ENCODE measurements at places on chromosomes 6 and 20.

DNA sequence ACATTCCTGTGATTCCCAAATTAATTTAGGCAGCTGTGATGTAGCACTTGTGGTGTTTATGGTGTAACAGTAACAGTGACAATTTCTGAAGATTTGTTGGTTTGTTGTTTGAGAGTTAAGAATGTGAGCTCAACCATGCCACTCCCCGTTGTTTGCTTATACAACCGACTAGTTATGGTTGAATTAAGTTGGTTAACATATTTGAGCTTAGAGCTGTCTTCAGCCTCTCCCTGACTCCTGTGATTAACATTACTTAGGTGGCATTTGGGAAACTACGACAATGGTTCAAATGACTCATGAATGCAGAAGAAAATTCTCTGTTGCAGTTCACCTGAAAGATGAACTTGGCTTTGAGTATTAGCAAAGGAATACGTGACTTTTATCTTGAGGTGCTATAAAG, 35.9 kb upstream of the PRL start:
- DNase-seq: no peak

DNA sequence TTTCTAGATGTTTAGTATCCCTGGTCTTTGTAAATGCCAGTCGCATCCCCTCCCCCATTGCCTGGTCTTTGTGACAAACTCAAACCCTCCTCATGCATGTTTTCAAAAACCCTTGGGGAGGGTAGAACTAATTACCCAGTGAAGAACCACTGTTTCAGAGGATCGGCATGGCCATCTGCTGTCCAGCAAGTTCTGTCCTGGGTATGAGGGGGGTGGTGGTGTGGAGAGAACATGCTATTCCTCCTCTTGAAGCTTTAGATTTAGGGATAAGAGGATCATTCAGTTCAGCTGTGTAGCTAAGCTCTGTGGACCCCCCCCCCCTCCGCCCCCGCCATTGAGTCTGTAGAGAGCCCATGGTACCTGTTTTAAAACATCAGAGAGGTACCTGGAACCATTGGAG, 5.6 kb downstream of the BRPF3 start:
- DNase-seq: no peak

- DNase-seq: no peak
Measured at GRCh38 chr6:77463308-77463860, at the start of gene HTR1B. TSS of gene HTR1B (minus strand) at chr6:77463491. CDS start at chr6:77463403, 88 bp downstream.

DNA sequence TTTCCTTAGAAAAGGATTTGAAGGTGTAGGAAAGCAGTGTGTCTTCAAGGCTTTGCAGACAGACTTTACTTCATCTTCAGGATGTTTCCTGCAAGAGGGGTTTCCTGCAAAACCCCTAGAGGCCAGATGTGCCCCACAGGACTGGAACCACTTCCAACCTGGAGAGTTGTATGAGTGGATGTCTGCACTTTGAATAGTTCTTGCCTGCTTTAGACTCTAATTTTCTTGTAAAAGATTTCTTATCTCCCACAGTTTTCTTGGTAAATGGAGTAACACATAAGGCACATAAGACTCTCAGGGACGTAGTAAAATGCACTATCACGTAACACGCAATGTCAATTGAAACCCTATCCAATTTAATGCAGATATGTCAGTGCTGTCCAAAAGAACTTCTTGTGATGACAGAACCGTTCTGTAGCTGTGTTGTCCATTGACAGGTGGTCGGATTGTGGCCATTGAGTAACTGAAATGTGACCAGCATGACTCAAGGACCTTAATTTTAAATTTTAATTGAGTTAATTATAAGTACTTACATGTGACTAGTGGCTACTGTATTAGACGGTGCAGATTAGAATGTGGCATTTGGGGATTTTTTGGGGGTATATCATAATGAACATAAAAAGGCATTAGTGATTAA, 118.7 kb downstream of the JARID2 start:
- no peak for DNase-seq

DNA sequence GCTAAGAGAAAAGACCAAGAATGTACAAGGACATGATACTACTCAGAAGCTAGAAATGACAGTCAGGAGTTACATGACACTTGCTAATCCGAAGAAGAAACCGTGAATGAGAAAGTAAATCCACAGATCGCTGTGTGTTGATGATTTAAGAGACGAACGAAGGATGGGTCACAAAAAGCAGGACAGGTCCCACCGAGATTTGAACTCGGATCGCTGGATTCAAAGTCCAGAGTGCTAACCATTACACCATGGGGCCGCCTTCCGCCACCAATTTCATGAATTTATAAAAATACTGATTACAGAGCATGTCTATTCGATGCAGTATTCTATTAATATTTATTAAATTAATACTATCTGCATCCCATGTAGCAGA, 54.0 kb upstream of the BTN3A2 start:
- DNase-seq: no peak

DNA sequence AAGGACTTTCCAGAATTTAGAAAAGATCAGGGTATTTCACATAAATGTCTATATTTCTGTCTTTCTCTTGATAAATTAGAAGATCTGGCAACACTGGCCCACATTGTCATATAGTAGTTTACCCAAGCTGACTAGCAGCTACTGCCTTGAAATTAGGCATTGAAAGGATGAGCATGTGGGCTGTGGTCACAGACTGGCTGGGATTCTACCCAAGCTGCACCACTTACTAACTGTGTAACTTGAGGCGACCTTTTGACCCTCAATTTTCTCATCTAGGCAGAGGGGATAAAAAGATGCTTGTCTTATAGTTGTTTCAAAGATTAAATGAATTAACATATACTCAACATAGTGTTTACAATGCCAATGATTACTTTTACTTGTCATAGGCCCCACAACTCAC, 152.7 kb upstream of the BMP2 start:
- no peak for DNase-seq

GRCh38 chr6:29965563-29965872, 23.2 kb downstream of the HLA-A start:
- DNase-seq: no peak

- no peak for DNase-seq
Measured at GRCh38 chr6:56448046-56448445, 194.6 kb downstream of the DST start.

DNA sequence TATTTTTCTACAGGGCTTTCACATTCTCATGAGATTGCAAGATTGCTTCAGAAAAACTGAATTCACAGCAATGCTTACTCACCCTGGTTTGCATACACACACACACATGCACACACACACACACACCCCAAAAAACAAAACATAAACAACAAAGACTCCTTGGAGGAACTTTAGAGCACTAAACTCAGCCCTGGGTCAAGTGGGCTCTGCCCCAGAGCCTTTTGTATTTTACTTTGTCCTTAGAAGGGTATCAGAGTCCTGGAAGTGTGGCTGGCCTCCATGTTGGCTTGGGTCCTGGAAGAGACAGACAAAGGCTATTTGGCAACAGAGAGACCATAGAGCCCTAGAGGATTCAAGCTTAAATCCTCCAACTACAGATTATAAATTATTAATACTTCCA, 8.0 kb upstream of the CST9 start:
- no peak for DNase-seq

GRCh38 chr6:90472716-90473115, 114.2 kb downstream of the MAP3K7 start:
- DNase-seq: no peak

GRCh38 chr20:56760610-56761009, 131.5 kb downstream of the TFAP2C start:
- DNase-seq: no peak

DNA sequence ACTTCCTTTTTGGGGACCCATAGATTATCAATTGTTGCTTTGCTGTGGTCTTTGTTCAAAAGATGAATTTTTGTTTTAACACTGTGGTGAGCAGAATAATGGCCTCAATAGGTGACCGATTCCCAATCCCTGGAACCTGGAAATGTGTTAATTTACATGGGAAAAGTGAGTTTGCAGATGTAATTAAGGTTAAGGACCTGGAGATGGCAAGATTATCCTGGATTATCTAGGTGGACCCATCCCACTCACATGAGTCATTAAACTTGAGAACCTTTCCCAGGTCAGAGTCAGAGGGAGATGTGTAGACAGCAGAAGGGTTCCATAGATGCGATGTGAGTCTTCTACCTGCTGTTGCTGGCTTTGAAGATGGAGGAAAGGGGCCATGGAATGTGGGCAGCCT, 36.2 kb upstream of the HBS1L start:
- no peak for DNase-seq

- DNase-seq: no peak
Measured at GRCh38 chr6:38018755-38019165, 199.2 kb downstream of the ZFAND3 start.

DNA sequence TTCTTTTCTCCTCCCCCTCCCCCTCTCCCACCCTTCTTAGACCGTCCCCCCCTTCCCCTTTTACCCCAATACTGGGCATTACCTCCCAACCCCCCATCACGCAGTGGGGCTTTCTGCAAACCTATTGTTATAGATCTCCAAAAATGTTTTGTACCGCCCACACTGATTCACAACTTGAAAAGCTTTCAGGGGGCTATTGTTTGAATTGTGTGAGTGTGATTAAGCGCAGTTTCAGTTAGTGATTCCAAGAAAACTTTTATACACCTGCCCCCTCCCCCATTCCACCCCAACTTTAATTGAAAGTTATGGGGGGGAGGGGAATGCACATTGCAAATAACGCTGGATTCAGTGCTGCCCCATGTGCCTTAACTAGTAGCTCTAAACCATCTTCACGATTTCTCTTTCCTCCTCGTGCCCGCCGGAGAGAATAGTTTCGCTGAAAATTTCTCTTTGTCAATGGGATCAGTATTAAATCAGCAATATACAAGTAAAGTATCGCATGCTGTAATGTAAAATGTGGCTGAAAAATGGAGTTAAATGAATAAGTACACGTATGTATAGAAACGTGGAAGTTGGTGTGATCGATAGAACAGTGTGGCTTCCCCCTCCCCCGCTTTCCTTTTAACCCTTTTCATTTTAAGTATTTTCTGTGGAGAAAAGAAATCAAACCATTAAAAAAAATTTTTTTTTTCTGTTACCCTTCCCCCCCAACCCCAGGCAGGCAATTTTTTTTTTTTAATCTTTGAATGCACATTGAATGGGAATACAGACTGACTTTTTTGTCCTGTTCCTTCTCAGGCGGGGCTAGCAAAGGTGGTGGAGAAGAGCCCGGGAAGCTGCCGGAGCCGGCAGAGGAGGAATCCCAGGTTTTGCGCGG, 632 bp downstream of the LIN28B start:
- no peak for DNase-seq

DNA sequence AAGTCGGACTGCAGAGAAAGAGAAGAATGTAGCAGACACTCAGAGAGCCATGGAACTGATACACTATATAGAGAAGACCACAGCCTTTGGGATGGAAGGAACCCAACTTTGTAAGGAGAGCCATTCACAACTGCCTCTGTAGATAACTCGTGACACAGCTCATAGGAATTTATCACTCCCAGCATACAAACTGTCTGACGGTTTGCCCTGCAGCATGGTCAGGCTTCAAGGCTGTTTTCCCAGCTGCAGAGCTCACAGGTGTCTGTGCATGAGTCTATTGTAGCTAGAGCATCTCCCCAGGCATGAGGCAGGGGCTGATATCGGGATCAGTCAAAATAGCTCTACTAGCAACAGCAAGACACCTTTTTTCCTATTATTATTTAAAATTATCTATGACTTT, 130.5 kb upstream of the DTNBP1 start:
- DNase-seq: no peak

GRCh38 chr6:13156381-13156780, 172.0 kb downstream of the TBC1D7 start:
- no peak for DNase-seq

GRCh38 chr6:112881828-112882780, 535.0 kb downstream of the RFPL4B start:
- no peak for DNase-seq
